ENCODE measurements at places on chromosomes 16 and 17. TPM values are rescaled to one million over a fixed set of nuclear protein-coding genes. Genes with fewer than 3 reads are reported as not detected.

DNA sequence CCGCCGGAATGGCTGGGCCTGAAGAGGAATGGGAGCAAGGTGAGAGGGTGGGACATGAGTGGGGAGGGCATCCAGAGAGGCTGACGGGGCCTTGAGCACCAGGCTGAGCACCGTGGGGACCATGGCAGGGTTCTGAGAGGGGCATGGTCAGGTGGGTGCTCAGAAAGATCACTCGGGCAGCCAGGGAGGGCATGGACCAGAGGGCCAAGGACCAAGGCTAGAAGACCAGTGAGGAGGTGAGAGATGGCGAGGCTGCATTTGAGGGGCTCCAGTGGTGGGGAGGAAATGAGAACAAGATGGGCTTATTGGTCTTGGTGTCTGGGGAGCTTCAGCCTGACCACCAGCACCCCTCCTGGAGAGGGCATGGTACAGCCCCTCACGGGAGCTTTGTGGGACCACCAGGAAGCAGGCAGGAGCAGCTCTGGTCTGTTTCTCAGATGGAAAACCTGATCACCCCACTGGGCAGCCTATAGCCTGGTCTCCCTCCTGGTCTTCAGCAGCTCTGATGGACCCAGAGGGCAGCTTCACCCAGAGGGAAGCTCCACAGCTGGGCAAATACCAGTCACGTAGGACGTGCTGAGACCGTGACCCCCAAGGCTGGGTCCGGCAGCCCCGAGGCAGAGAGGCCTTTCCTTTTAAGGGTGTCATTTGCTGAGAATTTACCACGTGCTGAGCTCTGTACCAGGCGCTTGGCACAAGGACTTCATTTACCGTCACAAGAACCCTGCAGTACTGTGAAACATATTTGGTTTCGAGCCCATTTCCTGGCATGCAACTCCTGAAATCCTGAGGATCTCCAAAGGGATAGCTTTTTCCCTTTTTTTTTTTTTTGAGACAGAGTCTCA lies 11.4 kb upstream of the NCBP3 start:
- no peaks in the 10 kb centered on the region for H3K36me3 ChIP-seq
- H3K4me1 ChIP-seq = no peaks in the 10 kb centered on the region
- H3K4me3 ChIP-seq = no peak overlapping the region
- no peak overlapping the region for H3K27ac ChIP-seq
- peaks cover 3% of the 10 kb centered on the region for H3K27me3 ChIP-seq
- DNase-seq = no peak

DNA sequence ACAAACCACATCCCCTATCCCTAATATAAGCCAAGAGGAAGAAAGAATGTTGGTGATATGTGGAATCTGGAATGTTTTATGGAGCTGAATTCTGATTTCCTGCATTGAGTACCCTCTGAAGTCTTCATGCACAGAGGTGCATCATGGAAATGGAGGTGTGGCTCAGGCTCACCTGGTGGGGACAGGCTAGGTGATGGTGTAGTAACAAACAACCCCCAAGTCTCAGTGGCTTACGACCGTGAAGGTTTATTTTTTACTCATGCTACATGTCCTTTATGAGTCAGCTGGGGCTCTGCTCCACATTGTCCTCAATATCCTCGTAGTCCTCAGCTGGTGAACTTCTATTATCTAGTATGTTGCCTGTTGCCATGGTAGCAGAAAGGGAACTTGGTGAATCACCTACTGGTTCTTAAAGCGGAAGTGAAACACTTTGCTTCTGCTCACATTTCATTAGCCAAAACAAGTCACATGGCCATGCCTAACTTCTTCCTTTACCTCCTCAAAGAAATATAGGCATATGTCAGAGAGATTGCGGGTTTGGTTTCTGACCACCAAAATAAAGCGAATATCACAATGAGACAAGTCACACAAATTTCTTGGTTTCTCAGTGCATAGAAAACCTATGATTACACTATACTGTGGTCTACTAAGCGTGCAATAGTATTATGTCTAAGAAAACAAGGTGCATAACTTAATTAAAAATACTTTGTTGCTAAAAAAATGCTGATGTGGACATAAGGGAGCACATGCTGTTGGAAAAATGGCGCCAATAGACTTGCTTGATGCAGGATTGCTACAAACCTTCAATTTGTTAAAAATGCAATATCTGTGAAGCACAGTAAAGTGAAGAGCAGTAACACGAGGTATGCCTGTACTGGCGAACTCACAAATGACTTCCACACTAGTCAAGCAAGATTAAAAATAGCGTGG lies at the start of gene PMFBP1:
Gene PMFBP1, minus strand, starts transcription at position 51 of the 930 bp plus-strand sequence. CDS start 947 bp downstream, outside the sequence.
- DNase-seq = peak; percentile 43
- peaks cover 9% of the 10 kb centered on the region for H3K4me1 ChIP-seq
- no peak within 1 kb of the TSS for H3K4me3 ChIP-seq

DNA sequence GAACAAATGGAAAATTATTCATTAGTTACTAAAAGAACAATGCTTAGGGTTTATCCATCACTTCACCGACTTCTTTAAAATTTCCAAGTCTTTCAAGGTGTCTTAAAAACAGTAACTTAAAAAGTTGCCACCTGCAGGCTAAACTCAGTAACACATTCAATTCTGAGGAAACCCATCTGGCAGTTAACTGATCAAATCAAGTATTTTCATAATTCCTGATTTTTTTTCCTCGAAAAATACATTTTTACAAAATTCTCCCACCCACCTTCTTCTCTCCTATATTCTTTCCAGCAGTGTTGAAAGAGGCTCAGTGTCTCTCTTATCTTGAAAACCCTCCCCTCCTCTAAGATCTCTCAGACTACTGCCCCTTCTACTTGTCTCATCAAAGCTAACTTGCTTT lies 29.9 kb downstream of the PARN start:
- no peaks in the 10 kb centered on the region for H3K27me3 ChIP-seq
- peaks cover 47% of the 10 kb centered on the region for H3K36me3 ChIP-seq
- H3K4me3 ChIP-seq = no peak overlapping the region
- no peak overlapping the region for H3K27ac ChIP-seq

Gene CBLN1
- total RNA-seq = not detected

Gene PDILT
- total RNA-seq = not detected

Gene CEP295NL
- 0.29 TPM for total RNA-seq

Gene WWOX
- 38.8 TPM for total RNA-seq

DNA sequence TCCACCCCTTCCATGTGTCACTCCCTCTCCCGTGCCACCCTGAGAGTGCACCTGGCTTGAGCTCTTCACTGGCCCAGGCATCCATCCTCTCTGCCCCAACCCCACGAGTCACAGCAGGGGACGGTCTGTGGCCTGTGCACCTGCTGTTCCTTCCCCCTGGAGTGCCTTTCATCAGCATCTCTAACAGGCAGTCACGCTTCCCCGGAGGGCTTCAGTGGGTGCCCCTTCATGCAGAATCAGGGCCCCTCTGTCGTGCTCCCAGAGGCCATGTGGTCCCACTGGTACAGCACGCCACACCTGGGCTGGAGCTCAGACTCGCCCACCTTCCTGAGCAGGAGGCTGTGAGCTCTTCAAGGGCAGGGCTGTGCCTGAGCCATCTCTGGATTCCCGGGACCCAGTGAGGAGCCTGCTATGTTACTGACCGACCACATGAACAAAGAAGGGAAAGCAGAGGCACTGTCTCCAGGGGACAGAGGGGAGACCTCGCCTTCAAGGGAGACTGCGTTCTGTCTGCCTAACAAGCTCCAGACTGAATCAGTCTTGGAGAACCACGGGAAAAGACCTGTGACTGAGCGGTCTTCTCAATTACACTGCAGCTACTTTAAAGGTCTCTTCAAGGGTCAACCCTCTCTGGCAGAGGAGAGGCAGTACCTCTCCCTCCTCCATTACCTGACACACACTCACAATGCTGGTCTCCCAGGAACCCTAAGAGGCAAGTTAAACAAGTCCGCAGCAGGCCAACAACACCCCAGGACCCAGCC lies 78.8 kb upstream of the DOC2B start:
- H3K4me1 ChIP-seq = no peaks in the 10 kb centered on the region
- no peak overlapping the region for H3K4me3 ChIP-seq
- DNase-seq = no peak
- no peaks in the 10 kb centered on the region for H3K27me3 ChIP-seq

Gene SDR42E2
- not detected for total RNA-seq

Gene MGAT5B
- total RNA-seq = 0.68 TPM

GRCh38 chr16:52929478-52930400 lies 123.0 kb downstream of the CHD9NB start:
- no peak overlapping the region for H3K27ac ChIP-seq
- H3K4me1 ChIP-seq = no peaks in the 10 kb centered on the region
- H3K4me3 ChIP-seq = no peak overlapping the region

DNA sequence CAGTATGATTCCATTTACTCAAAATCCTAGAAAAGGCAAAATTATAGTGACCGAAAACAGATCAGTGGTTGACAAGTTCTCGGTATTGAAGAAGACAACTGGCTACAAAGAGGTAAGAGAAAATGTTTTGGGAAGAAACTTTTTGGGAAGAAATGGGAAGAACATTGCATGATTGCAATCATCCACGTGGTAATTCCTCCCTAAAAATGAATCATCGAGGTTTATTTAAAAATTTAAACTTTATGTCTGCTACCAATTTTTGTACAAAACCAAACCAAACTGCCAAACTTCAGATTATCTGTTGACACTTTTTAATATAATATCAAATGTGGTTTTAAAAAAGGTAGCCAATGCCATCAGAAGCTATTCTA lies 8.1 kb downstream of the SMURF2 start:
- peaks cover 49% of the 10 kb centered on the region for H3K4me1 ChIP-seq
- DNase-seq = no peak
- H3K27me3 ChIP-seq = no peaks in the 10 kb centered on the region
- peak overlapping the region; percentile 84 for H3K27ac ChIP-seq
- H3K4me3 ChIP-seq = peak overlapping the region; percentile 58
- peaks cover 14% of the 10 kb centered on the region for H3K36me3 ChIP-seq

DNA sequence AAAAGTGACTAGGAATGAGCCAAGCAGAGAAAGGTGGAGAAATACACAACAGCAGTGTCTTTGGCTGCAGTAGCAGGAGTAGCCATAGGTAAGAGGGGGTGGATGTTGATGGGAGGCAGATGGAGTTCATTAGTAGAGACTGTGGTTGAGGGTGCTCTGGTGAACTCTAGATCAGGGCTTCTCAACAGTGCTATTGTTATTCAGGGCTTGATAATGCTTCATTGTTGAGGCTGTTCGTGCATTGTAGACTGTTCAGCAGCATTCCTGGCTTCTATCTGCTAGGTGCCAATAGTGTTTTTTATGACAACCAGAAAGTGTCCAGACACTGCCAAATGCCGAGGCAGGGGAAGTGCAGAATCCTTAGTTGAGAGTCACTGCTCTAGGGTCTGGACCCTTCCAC lies 3.6 kb downstream of the ALKBH5 start:
- H3K27ac ChIP-seq = peak overlapping the region; percentile 97
- H3K27me3 ChIP-seq = no peaks in the 10 kb centered on the region
- DNase-seq = no peak
- H3K4me3 ChIP-seq = peak overlapping the region; percentile 90

Measured in activated CD8-positive, alpha-beta memory T cell treated with anti-CD3 and anti-CD28 coated beads, Interleukin-2, amount 10 ng/mL, durations not matched to agents 7 days and 5 days (primary cell).